RKO (cell line): ENCODE measurements at places on chromosomes 13 and 19.

DNA sequence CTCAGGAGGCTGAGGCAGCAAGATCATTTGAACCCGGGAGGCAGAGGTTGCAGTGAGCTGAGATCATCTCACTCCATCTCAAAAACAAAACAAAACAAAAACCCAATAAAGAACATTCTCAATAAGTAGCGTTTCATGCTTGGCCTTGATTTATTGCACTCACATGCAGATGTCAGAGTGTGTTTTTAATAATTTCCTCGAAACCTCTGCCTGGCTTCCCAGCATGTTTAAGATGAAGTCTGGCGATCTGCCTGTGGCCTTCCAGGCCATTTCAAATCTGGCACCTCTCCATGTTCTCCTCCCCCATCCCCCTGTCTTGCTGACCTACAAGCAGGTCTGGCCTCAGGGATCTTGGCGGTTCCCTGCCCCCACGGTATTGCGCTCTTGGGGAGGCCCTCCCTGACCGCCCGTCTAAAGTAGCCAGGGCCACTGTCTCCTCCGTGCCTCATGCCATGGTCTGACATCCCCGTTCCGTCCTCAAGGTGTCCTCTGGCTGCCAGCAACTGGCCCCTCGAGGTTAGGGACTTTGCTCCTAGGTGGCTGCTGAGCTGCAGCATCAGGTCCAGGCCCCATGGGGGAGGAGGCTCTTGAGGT is 1.6 kb downstream of the WDR88 start:
- no peak for DNase-seq

- no peak for DNase-seq
Measured at GRCh38 chr19:29096896-29097295, 116.1 kb downstream of the UQCRFS1 start.

GRCh38 chr13:91722267-91722884 is 324.0 kb downstream of the GPC5 start:
- DNase-seq = peak; percentile 51

GRCh38 chr13:97491452-97491851 is 57.5 kb downstream of the RAP2A start:
- no peak for DNase-seq

DNA sequence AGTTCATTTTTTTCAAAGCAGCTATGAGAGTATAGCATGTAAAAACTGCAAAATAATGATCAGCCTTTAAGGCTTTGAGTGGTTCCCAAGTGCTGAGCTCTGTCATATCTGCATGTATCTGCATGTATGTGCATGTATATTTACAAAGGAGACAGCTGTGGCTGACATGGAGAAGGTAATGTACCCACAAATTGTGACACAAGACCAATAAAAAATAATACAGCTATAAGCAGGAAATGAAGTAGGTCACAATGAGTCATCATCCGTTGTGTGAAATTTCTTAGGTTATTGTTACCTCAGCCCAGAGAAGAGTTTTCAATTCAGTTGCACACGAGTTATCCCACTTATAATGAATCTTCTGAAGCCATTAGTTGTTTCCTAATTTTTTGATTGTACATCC is 60.9 kb upstream of the MED4 start:
- peak; percentile 85 for DNase-seq

GRCh38 chr19:52694921-52695320 is 39.9 kb downstream of the ZNF611 start:
- DNase-seq = no peak

DNA sequence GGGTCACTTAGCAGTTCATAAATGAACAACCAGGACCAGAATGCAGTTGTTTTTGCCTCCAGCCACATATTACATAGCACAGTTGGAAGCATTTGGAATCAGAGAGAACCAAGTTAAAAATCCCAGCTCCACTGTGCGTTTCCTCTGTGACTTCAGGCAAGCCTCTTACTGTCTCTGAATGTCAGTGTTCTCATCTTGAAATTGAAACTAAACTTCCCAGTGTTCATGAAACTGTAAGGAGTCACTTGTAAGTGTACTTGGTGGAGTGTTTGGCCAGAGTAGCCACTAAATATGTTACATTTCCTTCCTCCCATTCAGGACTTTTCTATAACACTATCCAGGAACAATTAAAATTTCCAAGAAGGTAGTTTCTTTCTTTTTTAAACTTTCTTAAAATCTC is 276.8 kb downstream of the KCNRG start:
- no peak for DNase-seq

DNA sequence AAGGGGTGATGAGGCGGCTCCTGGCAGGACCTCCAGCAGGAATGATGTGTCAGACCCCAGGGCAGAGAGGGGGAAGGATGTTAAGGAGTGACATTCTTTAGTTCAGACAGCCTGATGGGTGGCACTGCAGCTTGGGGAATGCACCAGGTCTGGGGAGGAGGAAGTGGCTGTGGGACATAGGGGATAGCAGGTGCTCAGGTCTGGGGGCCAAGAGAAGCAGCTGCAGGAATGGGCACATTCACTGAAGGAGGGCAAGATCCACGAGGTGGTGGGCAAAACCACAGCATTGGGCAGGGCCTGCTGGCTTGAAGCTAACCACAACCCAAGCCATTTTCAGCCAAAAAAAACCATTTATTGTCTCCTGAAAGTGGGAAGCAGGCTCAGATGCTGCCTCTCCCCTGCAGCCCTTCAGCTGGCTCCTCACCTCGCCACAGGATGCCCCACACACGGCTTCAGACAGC is 26.5 kb downstream of the COMP start:
- peak; percentile 62 for DNase-seq

- DNase-seq = no peak
Measured at GRCh38 chr19:33390908-33391630, 17.6 kb downstream of the CEBPG start.

- DNase-seq = no peak
Measured at GRCh38 chr13:71587817-71588216, 279.2 kb downstream of the DACH1 start.

GRCh38 chr19:56987184-56987583 is 132.6 kb upstream of the USP29 start:
- DNase-seq = no peak

GRCh38 chr13:94607939-94608338 is 6.3 kb downstream of the GPR180 start:
- no peak for DNase-seq

GRCh38 chr13:65414187-65414586 is 1815.9 kb downstream of the PCDH9 start:
- no peak for DNase-seq

- DNase-seq = no peak
Measured at GRCh38 chr13:19622193-19622592, 11.3 kb upstream of the MPHOSPH8 start.

- DNase-seq = no peak
Measured at GRCh38 chr19:10895920-10896319, 24.6 kb downstream of the CARM1 start.

DNA sequence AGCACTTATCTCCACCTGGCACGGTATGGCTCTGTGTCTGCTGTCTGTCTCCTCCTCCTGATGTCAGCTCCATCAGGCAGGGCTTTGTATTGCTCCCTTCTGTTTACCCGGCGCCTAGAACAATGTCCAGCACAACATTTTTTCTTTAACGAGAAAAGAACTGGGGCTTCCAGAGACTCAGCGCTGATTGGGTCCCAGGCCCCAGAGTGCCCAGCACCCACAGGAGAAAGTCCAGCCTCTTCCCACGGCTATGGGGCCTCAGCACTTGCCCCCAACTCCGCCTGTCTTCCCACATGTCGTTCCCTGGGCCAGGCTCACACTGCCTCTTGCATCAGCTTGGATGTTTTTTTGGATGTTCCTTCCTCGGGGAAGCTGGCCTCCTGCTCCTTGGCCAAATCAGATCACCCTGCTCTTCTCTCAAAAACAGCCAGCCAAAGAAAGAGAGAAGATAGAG is 6.9 kb downstream of the MYPOP start:
- no peak for DNase-seq

DNA sequence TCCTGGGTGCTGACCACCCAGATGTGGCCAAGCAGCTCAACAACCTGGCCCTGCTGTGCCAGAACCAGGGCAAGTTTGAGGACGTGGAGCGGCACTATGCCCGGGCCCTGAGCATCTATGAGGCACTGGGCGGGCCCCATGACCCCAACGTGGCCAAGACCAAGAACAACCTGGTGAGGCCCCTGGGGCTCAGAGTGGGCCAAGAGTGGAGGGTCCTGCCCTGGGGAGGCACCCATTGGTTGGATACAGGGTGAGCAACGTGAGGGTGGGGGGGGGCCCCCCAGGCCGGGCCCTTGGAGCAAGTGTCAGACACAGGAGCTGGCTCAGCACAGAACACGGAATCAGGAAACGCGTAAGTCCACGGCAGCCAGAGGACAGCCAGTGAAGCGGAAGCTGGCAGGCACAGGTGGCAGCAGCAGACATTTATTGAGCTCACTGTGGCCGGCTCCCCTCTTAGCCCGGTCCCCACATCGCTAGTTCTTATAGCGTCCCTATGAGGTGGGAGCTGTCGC is 8.9 kb downstream of the KLC3 start:
- no peak for DNase-seq

GRCh38 chr19:14515501-14516047 is 2.6 kb downstream of the DNAJB1 start:
- DNase-seq = no peak

GRCh38 chr19:6354098-6354674 is 7.1 kb upstream of the CLPP start:
- DNase-seq = no peak

GRCh38 chr13:91544723-91545122 is 146.3 kb downstream of the GPC5 start:
- no peak for DNase-seq

DNA sequence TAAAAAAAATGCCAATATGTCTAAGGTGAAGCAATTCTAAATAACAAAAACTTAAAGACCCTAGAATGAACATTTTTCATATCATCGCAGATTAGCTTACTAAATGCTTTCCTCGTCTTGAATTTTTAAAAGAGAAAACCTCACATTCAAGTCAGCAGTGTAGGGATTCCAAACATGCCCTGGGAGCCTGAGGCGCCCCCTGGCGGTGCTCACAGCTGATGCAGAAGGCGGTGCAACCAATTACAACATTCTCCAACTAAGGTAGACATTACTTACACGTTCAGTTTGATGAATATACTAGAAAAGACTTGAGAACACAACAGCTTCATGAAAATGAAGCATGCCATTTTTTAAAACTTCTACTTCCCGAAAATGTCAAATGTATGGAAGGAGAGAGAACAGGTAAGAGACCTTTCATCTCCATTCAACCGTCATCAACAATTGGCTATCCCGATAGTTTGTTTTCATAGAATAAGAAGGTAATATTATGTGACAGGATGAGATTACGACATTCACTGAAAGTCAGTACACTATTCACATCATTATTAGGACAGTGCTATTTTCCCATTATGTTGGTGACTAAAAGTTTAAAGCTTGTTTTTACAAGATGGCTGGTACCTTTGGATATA is 304.4 kb downstream of the DCLK1 start:
- peak; percentile 3 for DNase-seq

- DNase-seq = peak; percentile 74
Measured at GRCh38 chr19:50003810-50004419, 21.3 kb downstream of the VRK3 start.

GRCh38 chr13:85717921-85718320 is 81.3 kb downstream of the SLITRK6 start:
- DNase-seq = no peak

- no peak for DNase-seq
Measured at GRCh38 chr19:2332341-2333026, 4.0 kb downstream of the SPPL2B start.

DNA sequence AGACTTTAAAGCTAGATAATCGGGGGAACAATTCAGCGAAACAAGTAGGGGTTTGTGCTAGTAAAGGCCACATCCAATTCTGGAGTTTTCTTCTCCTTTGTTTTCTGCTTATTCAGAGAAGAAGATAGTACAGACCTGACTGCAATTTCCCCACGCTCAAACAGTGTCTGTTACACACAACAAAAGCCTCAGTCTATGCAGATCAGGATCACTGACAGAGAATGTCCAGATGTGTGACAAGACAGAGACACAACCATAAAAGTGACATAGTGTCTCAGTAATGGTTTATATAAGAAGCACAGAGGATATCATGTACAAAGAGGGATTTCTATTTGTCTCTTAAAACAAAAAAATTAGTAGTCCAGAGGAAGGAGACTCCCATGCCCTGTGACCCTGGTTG is 70.7 kb upstream of the GTF3A start:
- DNase-seq = no peak

DNA sequence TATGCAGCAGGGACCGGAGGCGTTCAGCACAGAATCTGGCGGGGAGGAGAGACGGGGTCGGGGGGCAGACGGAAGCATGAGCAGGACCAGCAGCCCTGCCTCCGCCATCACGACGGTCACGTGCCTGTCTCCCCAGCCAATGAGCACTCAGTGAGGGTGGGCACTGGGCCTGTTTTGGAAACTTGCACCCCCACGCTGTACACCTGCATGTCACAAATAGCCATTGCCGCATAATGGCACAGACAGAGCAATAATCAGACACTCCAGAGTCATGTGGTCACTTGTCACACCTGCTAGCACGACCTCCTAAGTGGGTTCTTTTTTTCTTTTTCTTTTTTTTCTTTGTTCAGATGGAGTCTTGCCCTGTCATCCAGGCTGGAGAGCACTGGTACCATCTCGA is 8.8 kb downstream of the ERCC2 start:
- no peak for DNase-seq

- no peak for DNase-seq
Measured at GRCh38 chr19:45321848-45322247, 827 bp downstream of the CKM start.

DNA sequence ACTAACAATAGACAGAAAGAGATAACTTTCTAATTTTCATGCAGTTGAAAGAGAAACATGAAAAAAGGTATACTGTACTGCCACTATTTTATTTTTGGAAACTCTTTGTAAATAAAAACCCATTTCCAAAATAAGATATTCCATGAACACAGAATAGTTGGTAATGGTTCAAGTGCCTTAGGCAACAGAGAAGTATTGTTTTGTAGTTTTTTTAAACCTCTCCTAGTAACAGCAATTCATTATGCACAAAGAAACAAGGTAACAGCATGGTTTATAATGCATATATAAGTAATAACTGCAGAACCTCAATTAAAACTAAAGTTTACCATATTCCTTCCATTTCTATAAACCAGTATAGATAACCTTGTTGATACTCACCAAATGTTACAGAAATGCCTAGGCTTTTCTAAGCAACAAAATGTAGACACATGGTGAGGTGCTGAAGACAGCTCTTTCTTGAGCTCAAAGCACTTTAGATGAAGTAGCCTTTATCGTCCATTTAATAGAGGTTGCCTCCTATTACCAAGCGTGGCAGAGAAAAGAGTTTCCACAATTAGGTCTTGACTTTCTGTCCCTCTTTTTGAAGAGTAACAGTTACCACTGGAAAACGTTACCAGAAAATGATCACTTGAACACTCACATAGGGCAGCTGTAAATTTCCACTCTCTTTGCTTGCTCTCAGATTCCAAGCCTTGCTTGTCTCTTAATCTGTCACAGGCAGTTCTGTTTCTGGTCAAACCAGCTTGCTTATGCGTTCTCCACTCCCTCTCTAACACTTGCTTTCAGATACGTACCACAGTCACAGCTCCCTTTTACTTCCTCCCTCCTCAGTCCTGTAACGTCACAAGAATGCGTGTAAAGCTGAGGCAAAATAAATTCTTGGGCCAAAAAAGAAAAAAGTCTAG is 42.9 kb downstream of the CAB39L start:
- no peak for DNase-seq

DNA sequence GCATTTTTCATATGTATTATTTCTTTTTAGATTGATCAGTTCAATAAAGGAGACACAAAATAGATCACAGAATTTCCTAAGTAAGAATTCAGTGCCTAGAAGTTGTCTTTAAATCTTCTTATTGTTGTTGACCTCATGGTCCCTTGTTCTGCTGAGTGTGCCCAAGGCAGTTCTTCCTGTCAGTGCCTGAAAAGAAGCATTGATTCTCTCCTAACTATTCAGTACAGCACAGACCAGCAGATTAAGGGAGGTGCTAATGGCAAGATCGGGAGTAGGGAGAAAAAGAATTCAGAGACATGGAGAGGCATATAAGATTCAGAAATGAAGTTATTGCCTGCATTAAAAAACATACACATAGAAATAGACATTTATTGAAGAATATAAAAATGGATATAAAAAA is 180.5 kb upstream of the PCDH9 start:
- DNase-seq = no peak
